ENCODE measurements at places on chromosomes 12 and 14.

- H3K36me3 ChIP-seq, result peaks cover 1% of the 10 kb centered on the region
- H3K4me1 ChIP-seq, result no peaks in the 10 kb centered on the region
- H3K27ac ChIP-seq, result no peak overlapping the region
- H3K27me3 ChIP-seq, result no peaks in the 10 kb centered on the region
- no peak for DNase-seq
Measured at GRCh38 chr14:37834275-37834674, 238.8 kb downstream of the TTC6 start.

GRCh38 chr12:81284137-81284536, 206.3 kb downstream of the ACSS3 start:
- peaks cover 30% of the 10 kb centered on the region for H3K27me3 ChIP-seq
- H3K36me3 ChIP-seq, result no peaks in the 10 kb centered on the region
- no peak overlapping the region for H3K27ac ChIP-seq
- no peak overlapping the region for H3K4me3 ChIP-seq

GRCh38 chr12:108644811-108645120, 11.1 kb upstream of the SELPLG start:
- DNase-seq, result no peak
- no peaks in the 10 kb centered on the region for H3K27me3 ChIP-seq
- H3K4me3 ChIP-seq, result no peak overlapping the region
- H3K27ac ChIP-seq, result no peak overlapping the region

- DNase-seq, result no peak
- H3K27ac ChIP-seq, result peak overlapping the region; percentile 66
- H3K27me3 ChIP-seq, result no peaks in the 10 kb centered on the region
- H3K36me3 ChIP-seq, result peaks cover 2% of the 10 kb centered on the region
Measured at GRCh38 chr14:86196471-86196870, 666.5 kb downstream of the FLRT2 start.

DNA sequence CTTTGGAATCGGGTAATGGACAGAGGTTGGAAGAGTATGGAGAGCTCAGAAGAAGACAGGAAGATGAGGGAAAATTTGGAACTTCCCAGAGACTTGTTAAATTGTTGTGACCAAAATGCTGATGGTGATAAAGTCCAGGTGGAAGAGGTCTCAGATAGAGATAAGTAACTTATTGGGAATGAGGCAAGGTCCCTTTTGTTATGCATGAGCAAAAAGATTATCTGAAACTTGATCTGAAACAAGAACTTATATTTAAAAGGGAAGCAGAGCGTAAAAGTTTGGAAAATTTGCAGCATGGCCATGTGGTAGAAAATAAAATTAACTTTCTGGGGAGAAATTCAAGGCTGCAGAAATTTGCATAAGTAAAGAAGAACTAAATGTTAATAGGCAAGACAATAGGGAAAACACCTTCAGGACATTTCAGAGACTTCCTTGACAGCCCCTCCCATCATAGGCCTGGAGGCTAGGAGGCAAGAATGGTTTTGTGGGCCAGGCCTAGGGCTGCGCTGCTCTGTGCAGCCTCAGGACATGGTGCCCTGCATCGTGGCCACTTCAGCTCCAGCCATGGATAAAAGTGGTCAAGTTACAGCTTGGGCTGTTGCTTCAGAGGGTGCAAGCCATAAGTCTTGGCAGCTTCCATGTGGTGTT, 425.7 kb upstream of the PRICKLE1 start:
- H3K27me3 ChIP-seq, result no peaks in the 10 kb centered on the region
- H3K36me3 ChIP-seq, result peaks cover 7% of the 10 kb centered on the region
- H3K4me3 ChIP-seq, result no peak overlapping the region
- no peak overlapping the region for H3K27ac ChIP-seq

DNA sequence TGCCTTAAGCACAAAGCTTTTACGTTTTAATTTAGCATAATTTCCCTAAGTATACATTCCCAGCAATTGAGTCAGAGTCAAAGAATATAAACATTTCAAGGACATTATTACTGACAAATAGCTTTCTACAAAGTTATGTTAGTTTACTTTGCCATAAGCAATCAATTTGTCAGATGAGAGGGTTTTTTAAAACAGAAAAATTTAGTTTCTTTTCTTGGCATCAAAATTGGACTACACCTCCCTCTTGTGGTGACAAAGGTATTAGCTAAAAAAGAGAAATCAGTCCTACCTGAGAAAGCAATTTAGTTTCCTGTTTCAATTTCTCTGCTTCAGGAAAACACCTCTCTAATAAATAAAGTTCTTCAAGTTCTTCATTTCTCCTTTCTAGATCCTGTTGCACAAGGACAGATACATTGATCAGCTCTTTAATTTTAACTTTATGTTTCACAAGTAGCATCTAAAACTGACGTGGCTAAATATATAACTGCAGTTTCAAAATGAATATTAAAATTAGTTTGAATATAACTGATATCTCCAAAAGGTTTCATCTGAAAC, 39.9 kb downstream of the DNAI7 start:
- peak overlapping the region; percentile 43 for H3K27ac ChIP-seq
- no peak for DNase-seq
- H3K4me1 ChIP-seq, result peaks cover 12% of the 10 kb centered on the region

DNA sequence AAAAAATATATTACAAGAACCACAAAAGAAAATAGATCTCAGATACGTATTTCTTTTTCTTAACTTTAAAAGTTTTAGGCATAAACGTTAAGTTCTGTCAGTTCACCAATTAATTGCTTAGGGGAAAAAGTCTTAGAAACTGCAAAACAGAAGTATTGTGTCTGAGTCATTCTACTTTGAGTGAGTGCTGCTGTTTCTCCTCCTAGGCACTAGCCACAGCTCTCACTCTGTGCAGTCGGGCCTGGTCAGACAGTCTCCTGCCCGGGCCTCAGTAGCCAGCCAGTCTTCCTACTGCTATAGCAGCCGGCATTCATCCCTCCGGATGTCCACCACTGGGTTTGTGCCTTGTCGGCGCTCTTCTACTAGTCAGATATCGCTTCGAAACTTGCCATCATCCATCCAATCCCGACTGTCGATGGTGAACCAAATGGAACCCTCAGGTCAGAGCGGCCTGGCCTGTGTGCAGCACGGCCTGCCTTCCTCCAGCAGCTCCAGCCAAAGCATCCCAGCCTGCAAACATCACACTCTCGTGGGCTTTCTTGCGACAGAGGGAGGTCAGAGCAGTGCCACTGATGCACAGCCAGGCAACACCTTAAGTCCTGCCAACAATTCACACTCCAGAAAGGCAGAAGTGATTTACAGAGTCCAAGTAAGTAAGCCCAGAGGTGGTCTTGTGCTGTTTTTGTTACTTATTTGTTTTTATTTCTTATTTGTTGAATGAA, 201.3 kb downstream of the PCNX1 start:
- no peaks in the 10 kb centered on the region for H3K27me3 ChIP-seq
- DNase-seq, result no peak
- H3K36me3 ChIP-seq, result peaks cover 25% of the 10 kb centered on the region
- H3K4me3 ChIP-seq, result no peak overlapping the region
- no peaks in the 10 kb centered on the region for H3K4me1 ChIP-seq

DNA sequence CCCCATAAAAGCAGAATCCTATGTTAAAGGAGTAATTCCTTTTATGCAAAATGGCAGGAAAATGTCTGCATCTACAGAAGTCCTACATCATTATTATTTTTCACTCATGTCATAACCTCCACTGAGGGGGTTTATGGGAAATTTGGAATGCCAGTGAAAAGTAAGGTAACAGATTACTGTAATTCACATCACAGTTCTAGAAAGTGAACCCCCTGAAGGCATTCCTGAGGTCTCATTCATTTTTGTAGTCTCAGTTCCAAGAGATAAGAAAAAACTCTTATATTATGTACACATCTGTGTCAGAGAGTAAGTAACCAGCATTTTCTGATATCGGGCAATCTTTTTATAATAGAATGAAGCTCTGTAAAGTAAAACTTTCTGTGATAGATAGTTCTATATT, 28.8 kb upstream of the BCAT1 start:
- H3K4me1 ChIP-seq, result peaks cover 26% of the 10 kb centered on the region
- no peaks in the 10 kb centered on the region for H3K36me3 ChIP-seq
- no peak for DNase-seq
- H3K4me3 ChIP-seq, result no peak overlapping the region
- H3K27me3 ChIP-seq, result no peaks in the 10 kb centered on the region
- no peak overlapping the region for H3K27ac ChIP-seq

DNA sequence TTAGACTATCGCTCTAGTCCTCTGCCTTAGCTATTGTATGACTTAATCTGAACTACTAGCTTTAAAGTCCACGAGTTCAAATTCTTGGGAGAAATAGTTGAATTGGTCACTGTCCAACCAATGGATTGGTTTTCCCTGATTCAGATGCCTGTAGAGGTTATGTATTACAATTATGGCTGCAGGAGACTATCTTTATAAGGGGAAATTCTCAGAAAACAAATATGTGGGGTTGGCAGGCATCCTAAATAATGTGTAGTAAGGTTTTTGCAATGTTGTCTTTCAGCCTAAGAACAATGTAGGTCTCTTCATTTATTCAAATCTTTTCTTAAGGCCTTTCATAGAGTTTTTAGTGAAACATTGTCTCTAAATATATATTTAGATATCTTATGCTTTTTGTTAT, 26.9 kb downstream of the MYRFL start:
- no peak overlapping the region for H3K27ac ChIP-seq
- H3K36me3 ChIP-seq, result peaks cover 8% of the 10 kb centered on the region
- no peaks in the 10 kb centered on the region for H3K27me3 ChIP-seq
- H3K4me1 ChIP-seq, result no peaks in the 10 kb centered on the region
- DNase-seq, result no peak

GRCh38 chr12:17456486-17456885, 633.5 kb downstream of the RERGL start:
- H3K36me3 ChIP-seq, result no peaks in the 10 kb centered on the region
- no peak overlapping the region for H3K4me3 ChIP-seq
- peaks cover 7% of the 10 kb centered on the region for H3K4me1 ChIP-seq

GRCh38 chr12:93502802-93503623, 35.7 kb downstream of the MRPL42 start:
- peaks cover 5% of the 10 kb centered on the region for H3K4me1 ChIP-seq
- no peak overlapping the region for H3K4me3 ChIP-seq
- H3K27me3 ChIP-seq, result no peaks in the 10 kb centered on the region
- DNase-seq, result no peak

DNA sequence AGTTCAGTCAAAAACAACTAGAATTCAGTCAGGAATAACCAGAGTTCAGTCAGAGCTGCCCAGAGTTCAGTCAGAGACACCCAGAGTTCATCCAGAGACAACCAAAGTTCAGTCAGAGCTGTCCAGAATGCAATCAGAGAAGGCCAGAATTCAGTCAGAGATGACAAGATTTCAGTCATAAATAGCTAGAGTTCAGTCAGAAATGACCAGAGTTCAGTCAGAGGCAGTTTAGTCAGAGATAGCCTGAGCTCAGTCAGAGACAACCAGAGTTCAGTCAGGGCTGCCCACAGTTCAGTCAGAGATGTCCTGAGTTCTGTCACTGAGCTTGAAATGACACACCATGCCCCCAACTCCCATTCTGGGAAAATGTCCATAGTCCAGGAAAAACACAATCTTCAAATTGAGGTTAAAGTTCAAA, 1102.8 kb downstream of the BCL11B start:
- no peak overlapping the region for H3K4me3 ChIP-seq
- no peaks in the 10 kb centered on the region for H3K4me1 ChIP-seq
- no peak for DNase-seq
- H3K36me3 ChIP-seq, result no peaks in the 10 kb centered on the region
- peaks cover 12% of the 10 kb centered on the region for H3K27me3 ChIP-seq

- no peak overlapping the region for H3K27ac ChIP-seq
- peaks cover 2% of the 10 kb centered on the region for H3K4me1 ChIP-seq
- no peaks in the 10 kb centered on the region for H3K36me3 ChIP-seq
- H3K27me3 ChIP-seq, result peaks cover 20% of the 10 kb centered on the region
- DNase-seq, result no peak
- peak overlapping the region; percentile 73 for H3K4me3 ChIP-seq
Measured at GRCh38 chr12:110888256-110888991, 32.0 kb downstream of the MYL2 start.

GRCh38 chr14:100554082-100554677, 33.0 kb downstream of the BEGAIN start:
- no peaks in the 10 kb centered on the region for H3K4me1 ChIP-seq
- no peak for DNase-seq
- H3K36me3 ChIP-seq, result no peaks in the 10 kb centered on the region
- no peak overlapping the region for H3K27ac ChIP-seq
- peaks cover 24% of the 10 kb centered on the region for H3K27me3 ChIP-seq
